ENCODE measurements at places on chromosomes 16 and 17. TPM values are rescaled to one million over a fixed set of nuclear protein-coding genes. Genes with fewer than 3 reads are reported as not detected.

Gene CIBAR2
- not detected for total RNA-seq

Gene SYT17
- total RNA-seq: 0.14 TPM

Gene SULT1A4
- total RNA-seq: 1.7 TPM

Gene EVI2A
- not detected for total RNA-seq

Gene QPRT
- total RNA-seq: 91.7 TPM

Gene SP2
- total RNA-seq: 4.9 TPM

Gene PRDM7
- not detected for total RNA-seq

Gene BEAN1
- 0.14 TPM for total RNA-seq

Gene TM4SF5
- total RNA-seq: not detected

Gene CIITA
- not detected for total RNA-seq

Gene C17orf100
- total RNA-seq: 0.88 TPM

Gene PPM1E
- 0.07 TPM for total RNA-seq

Gene CHST6
- 1.5 TPM for total RNA-seq

Gene TMEM208
- 48.3 TPM for total RNA-seq

Gene CCL15
- not detected for total RNA-seq

Gene NECAB2
- not detected for total RNA-seq

Gene TBC1D3K
- not detected for total RNA-seq

Gene CACNG4
- 0.18 TPM for total RNA-seq

Gene KRTAP4-4
- total RNA-seq: not detected

Gene PKMYT1
- total RNA-seq: 82.0 TPM

Gene MYH3
- 0.67 TPM for total RNA-seq

Gene LUC7L
- total RNA-seq: 37.8 TPM

Gene EVPL
- total RNA-seq: 17.6 TPM

Gene MYH2
- not detected for total RNA-seq

Gene USP43
- 6.0 TPM for total RNA-seq

Gene MRPS7
- 110 TPM for total RNA-seq

Gene ATP2A3
- 0.28 TPM for total RNA-seq

Gene PRSS21
- total RNA-seq: 5.6 TPM

Gene PERCC1
- total RNA-seq: not detected

Gene OGFOD3
- 20.7 TPM for total RNA-seq

Gene FBXW10
- total RNA-seq: not detected

Gene EIF4A3
- 104 TPM for total RNA-seq

Gene PRAC2
- total RNA-seq: not detected

Gene TBC1D24
- 7.8 TPM for total RNA-seq

Gene ERAL1
- 44.4 TPM for total RNA-seq

Gene KIFC3
- 68.5 TPM for total RNA-seq

Gene ASB16
- total RNA-seq: not detected

Gene RNF135
- 12.6 TPM for total RNA-seq

Gene LLGL1
- total RNA-seq: 33.6 TPM

Gene PPP4C
- total RNA-seq: 147 TPM

Gene ADAT1
- total RNA-seq: 41.7 TPM

Gene KRT15
- 314 TPM for total RNA-seq

Gene SLC16A6
- not detected for total RNA-seq

Gene PYY
- total RNA-seq: not detected

Gene LYRM1
- total RNA-seq: 24.9 TPM

Gene ADAD2
- total RNA-seq: not detected

Gene ZNF48
- total RNA-seq: 10.5 TPM
